Epithelial cell of prostate (primary cell): ENCODE measurements at places on chromosomes 4 and X.

GRCh38 chrX:133374874-133375387, 40.4 kb downstream of the GPC4 start:
- no peak for DNase-seq

DNA sequence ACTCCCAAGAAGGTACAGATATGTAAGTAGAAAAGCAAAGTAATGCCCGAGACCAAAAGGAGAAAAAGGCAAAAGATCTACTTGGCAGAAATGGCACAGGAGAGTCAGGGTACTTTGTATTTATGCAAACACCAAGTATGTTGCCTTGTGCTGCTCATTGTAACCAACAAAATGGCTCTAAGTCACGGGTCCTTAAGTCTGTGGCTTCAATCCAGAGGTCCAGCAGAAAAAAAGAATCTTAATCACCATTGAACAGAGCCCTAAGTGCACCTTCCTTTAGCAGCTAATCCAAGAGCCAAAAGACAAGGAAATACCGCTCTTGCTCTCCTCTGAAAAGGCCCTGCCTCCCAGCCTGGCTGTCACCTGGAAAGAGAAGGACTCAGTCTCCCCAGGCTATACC, 324.9 kb upstream of the PPARGC1A start:
- no peak for DNase-seq

GRCh38 chrX:148624951-148625474, 124.6 kb downstream of the AFF2 start:
- no peak for DNase-seq

- no peak for DNase-seq
Measured at GRCh38 chr4:41451961-41452360, 86.0 kb upstream of the LIMCH1 start.

- no peak for DNase-seq
Measured at GRCh38 chrX:153830640-153831428, 490 bp upstream of the PDZD4 start.

DNA sequence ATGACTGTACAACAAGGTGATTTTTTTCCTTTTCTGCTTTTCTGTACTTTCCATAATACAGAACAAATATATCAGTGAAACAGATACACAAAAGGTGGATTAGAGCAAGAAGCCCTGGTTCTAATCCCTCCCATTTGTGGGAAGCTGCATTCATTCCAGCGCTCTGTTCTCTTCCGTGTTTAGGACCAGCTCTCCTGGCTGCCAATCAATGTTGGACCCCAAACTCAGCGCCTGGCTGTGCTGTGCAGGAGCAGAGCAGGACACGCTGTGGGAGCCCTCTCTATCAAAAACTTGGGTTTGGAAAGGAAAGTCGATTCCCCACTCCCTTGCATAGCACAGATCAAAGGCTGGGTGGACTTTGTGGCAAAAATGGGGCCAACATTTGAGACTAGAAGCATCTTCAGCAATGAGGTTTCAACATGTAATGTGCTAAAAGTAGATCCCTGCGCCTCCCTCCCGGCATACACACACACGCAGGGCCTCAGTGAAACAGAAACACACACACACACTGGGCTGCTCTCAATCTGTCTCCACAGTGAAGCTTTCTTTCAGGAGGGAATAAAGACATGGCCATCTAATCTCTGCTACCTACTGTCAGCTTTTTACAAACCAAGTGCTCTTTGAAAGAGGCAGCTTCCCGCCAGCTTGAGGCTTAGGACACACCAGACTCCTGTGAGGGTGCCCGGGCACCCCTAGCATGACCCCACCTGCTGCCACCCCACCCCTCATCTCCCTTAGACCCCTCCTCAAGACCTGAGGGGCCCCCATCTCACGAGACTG, 12.2 kb downstream of the WDR1 start:
- DNase-seq: no peak

GRCh38 chr4:5893004-5893580, at the start of gene CRMP1:
Gene CRMP1 (minus strand): TSS chr4:5893086. CDS start chr4:5892969, 117 bp downstream.
- DNase-seq: no peak

GRCh38 chr4:76654791-76655190, 219.8 kb downstream of the SHROOM3 start:
- DNase-seq: no peak

DNA sequence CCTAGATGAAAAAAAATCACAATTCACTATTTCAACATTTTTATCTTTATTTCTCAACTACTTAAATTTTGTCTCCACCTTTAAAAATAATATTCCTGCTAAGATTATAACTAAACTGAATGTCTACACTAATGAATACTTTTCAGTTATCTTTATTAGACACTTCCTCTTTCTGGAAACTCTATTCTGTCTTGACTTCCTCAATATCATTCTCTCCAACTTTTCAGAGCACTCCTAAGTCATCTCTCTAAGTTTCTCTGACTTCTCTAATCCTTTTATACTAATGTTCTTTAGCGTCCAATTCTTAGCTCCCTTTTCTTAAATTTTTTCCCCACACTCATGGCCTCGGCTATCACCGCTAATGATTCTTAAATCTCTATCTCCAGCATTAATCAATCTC, 374.2 kb downstream of the FBXO8 start:
- DNase-seq: no peak

DNA sequence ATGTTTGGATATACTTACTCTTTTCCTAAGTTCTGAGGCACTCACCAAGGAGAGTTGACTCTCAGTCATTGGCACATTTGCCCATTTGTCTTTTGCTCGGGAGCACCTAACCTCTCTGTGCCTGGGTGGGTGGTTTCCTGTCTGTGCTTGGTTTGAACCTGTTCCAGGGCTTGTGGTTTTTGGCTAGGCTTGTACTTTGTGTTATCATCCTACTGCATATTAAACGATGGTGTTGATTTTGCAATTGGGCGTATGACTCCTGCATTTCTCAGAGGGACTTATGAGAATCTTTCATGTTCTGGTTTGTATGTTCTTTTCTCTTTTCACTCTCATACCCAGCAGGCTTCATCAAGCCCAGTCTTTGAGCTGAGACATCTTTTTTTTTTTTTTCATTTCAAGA, 161.7 kb downstream of the BTC start:
- DNase-seq: peak; percentile 98

DNA sequence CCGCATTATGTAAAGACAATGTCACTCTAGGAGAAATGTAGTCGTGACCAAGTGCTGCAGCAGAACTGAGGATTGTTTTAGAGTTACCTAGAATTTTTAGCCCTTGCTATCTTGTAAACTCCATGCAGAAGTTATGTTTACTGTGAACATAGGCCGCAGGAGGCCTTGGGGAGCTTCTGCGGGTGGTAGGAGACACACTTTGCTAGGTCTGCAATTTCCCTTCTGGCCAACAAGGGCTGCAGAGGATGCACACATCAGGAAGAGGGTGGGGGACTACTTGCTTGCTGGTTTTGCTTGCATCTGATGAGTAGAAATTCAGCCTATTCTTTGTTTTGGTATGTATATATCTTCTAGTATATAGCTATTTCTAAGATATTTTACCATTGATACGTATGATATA, 23.1 kb downstream of the BANK1 start:
- no peak for DNase-seq

- DNase-seq: no peak
Measured at GRCh38 chr4:181020456-181020855, 1222.7 kb upstream of the TENM3 start.

- no peak for DNase-seq
Measured at GRCh38 chrX:141320801-141321200, 78.5 kb upstream of the SPANXC start.

DNA sequence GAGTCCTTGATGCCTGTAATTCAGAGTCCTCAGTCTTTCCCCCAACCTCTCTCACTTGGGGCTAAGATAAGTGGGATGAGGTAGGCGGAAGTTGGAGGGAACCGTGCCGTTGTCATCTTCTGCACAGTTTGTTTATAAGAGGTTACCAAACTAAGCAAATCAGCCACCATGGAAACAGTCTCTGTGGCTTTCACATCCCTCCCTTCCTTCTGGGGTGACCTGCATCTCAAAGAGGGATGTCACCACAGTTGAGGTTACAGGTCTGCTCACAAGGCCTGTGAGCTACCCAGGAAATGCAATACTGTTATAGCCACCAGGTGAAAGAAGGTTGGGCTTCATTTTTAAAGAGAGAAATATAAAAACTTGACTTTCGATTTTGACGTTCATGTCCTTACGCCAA, 26.3 kb downstream of the RTL5 start:
- DNase-seq: no peak

DNA sequence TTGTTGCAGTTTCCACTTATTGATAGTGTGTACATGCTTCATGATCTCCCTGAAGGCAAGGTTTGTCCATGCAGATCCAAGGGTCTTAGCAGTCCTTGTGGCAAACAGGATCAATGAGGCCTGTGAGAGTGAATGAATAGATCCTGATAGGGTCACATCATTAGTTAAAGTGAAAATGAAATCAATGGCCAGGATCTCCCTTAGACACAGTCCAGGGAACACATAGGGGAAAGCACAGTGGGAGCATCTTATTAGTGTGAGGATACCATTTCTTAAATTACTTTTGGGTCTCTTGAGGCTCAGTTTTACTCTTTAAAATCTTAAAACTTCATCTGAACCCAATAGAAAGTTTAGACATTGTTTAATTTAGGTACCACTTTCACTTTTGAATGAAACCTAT, 59.3 kb downstream of the ARHGAP6 start:
- DNase-seq: no peak

DNA sequence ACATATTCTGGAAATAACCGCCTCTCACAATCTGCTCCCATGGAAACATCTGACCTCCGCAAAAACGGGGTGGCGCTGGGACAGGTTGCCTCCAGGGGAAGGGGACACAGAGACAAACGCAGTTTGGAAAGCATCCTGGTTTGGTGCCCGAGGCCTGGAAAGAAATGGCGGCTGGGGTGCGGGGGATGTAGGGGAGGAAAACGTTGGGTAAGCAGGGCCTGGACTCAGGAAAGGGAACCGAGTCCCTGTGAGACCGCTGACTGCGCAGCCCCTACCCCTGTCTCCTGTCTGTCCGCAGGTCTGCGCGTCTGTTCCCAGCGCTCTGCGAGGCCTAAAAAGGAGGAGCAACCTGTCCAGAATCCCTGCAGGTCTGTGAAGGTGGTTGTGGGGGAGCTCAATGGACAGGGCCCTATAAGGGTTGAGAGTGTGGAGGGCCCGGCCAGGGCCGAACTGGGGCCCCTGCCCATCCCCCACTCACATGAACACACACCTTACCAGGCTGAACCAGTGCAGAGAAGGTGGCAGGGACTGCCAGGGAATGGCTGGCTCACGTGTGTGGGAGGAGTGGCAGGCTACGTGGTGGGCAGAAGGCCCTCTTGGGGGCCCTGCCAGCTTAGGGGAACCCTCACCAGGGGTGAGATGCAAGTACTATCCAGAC, 672 bp downstream of the TCEAL3 start:
- DNase-seq: no peak

GRCh38 chrX:78753571-78753970, 6.1 kb downstream of the LPAR4 start:
- no peak for DNase-seq

- no peak for DNase-seq
Measured at GRCh38 chr4:13647031-13647430, 19.5 kb upstream of the BOD1L1 start.
